Natural killer cell (primary cell): ENCODE measurements at places on chromosomes 1 and 21. TPM values are rescaled to one million over a fixed set of nuclear protein-coding genes. Genes with fewer than 3 reads are reported as not detected.

KIAA0040 gene
- 19.4 TPM for total RNA-seq

SPEN gene
- total RNA-seq: 114 TPM

EPS15 gene
- total RNA-seq: 127 TPM

PRAMEF13 gene
- not detected for total RNA-seq

VSIG8 gene
- not detected for total RNA-seq

C1orf141 gene
- total RNA-seq: not detected

NFYC gene
- total RNA-seq: 48.5 TPM

RNU11 gene
- total RNA-seq: not detected
